ENCODE measurements at places on chromosomes 4 and X.
A peak's percentile ranks its signal among the peaks of the same experiment; 100 is the strongest.

DNA sequence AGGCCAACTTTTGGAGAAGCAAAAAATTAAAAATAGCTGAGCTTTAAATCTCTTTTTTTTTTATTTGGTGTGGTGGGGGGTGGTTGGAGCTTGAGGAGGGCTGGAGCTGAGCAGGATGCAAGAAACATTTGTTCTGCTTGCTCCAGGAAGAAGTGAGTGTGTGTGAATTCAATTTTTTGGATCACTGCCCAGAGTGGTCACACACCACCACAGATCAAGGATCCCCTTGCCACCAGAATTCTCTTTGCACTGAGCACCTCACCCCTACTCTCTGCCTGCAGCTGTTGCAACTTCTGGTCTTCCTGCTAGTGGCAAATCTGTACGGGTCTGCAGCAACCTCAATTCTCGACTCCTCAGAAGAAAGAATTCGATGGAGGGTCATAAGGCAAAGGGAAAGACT is 19.9 kb upstream of the PLP1 start:
- DNase-seq: no peak

GRCh38 chr4:184653650-184654049 is 4.1 kb downstream of the PRIMPOL start:
- DNase-seq: no peak

- DNase-seq: no peak
Measured at GRCh38 chr4:175453456-175453855, 358.6 kb downstream of the GPM6A start.

DNA sequence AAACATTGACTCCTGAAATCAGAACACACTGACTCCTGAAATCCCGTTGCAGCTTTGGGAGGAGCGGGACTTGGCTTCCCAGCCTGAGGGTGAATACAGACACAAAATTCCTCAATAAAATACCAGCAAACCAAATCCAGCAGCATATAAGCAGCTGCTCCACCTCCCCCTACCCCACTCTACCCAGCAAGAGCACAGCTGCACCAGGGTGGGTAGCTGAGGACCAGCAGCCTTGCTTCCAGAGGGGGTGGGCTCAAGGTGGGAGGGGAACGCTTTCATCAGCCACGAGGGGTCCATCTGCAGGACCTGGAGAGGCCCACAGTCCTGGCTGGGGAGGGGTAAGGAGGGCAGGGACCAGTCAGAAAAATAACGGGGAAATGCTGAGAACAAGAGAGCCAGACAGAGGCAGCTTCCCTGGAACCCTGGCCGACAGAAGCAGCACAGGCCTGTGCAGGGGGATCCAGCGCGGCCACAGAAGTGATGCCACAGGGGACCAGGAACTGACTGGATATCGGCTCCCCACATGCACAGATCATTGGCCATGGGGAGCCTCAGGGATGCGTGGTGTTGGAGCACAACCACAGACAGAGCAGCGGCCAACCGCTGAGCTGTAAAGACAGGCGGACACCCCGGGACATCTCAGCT is 49.8 kb downstream of the FGFRL1 start:
- peak; percentile 64 for DNase-seq

GRCh38 chr4:152246659-152247058 is 289.2 kb downstream of the FBXW7 start:
- no peak for DNase-seq

All from left forelimb (tissue), 1 donor.